ENCODE measurements at places on chromosomes 7 and 10.

DNA sequence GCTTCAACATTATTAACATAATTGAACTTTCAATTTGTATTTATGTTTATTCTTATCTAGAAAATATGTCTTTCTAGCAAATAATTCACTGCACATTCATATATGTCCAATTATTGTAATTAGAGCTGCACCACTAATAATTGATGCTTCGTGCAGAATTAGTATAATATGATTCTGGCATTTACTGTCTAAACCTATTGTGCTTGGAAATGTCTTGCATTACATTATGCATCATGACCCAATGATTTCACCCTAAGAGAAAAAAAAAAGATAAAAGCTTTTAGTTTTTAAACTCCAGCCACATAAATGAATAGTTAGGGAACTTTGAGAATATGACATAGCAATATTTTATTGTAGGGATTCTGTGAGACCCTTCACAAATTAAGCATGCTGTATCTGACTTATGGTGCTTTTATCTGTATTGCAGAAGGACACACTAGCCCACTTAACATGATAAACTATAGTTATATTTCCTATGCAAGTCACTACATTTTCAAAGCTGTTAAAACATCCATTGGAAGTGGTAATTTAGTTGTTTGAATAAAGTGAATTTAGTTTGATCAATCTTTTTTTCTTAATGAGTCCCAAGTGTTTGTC is 1609.1 kb downstream of the REEP3 start:
- no peak for DNase-seq

DNA sequence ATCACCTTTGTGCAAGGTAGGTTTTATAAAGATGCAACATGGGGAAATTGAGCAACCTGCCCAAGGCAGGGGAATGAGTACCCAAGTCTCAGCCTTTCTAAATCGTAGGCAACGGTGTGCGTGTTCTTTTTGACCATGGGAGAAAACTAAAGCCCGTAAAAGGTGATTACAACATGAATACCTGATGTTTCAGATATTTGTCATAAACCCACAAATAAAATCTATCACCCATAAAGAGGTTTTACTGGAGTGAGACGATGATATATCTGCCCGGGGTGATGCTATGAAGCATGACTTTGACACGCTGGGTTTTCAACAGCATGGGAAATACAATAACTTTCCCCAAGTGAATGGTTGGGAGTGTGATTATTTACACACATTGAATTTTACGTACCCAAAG is 406.3 kb upstream of the KLF6 start:
- no peak for DNase-seq

- no peak for DNase-seq
These were observed 295.2 kb downstream of the GATA3 start for GRCh38 chr10:8349610-8350249.

DNA sequence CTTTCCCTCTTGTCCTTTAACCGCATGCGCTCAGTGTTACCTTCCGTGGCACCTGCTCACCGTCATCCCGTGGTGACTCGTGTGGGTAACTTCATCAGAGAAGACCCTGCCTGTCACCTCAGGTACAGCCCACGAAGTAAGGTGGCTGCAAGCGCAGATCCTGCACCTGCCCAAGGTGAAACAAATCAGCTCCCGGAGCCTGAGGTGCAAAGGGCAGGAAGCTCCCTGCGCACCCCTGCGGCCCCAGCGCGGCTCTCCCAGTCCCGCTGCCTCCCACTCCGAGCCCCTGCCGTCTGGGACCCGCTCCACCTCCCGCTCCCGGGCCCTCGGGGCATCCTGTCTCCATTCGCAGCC is 110.9 kb upstream of the LANCL2 start:
- no peak for DNase-seq

GRCh38 chr7:54796853-54797252 is 37.8 kb upstream of the SEC61G start:
- no peak for DNase-seq

- no peak for DNase-seq
These were observed 227.0 kb downstream of the TMEM178B start for GRCh38 chr7:141300816-141301215.

Data from hematopoietic multipotent progenitor cell treated with erythropoietin and hydrocortisone succinate and interleukin-3 and kit ligand, for 6 days (in vitro differentiated cells).